GM13977 (cell line): ENCODE measurements at places on chromosomes 11 and 22.

- DNase-seq = no peak
These were observed 3.2 kb upstream of the BIRC2 start for GRCh38 chr11:102343809-102344208.

DNA sequence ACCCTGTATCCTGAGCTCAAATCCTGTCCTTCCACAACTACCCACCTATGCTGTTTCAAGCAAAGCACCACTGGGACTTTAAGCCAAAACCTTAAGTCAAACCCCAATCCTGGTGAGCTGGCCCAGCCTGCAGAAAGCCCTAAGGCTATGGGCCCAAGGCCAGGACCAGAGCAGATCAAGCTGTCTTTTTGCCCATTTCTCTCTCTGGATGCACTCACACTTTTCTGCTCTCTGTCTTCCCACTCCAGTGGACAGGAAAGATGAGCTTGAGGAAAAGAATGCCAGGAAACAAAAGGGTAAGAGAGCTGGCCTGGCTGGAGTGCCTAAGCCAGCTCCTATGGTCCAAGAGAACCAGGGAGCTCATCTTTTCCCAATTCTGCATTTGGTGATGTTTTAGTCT is 284.3 kb upstream of the ISX start:
- DNase-seq = no peak

- DNase-seq = no peak
These were observed 706 bp downstream of the DCPS start for GRCh38 chr11:126304457-126305075.

DNA sequence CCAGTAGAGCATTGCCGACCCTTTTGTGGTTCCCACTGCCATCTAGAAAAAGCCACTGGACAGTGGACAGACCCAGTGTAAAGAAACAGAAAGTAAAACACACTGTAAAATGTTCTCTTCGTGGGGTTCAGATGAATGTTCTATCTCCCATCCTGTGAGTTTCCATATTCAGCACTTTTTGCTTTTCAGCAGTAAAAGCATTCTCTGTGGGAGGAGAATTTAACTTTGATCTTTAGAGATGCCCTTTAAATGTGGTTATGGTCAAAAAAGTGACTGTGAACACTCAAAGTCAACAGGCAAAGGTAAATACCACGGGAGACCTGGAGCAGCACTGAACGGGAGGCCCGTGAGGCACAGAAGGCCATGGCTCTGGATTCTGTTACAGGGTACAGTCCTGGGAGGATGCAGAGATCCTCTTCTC is 53.9 kb downstream of the FLI1 start:
- no peak for DNase-seq

DNA sequence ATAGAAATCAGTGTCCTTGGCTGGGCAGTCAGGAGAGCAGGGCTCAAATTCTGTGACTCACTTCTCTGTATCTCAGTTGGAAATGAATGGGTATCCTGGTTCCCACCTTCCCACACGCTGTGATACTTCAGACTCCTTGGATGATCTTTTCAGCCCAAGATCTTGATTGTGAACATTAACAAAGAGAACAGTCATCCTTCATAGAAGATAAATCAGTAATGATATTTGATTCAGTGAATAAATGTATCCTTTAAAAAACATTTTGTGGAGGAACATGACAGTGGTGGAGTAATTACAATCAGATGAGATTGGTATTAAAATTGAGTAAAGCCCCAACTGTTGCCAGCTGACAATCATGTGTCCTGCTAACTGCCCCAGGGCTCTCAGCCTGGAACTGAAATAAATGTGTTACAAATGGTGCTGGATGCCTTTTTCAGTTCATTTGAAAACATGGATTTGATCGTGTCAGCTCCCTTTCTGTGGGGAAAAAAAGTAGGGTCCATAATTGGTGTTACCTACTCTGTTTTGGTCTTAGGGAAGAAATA is 72.9 kb upstream of the OR5AN1 start:
- no peak for DNase-seq
